Non-pigmented ciliary epithelial cell (primary cell): ENCODE measurements at places on chromosomes 5 and 9.

GRCh38 chr9:128607642-128608350 lies 48.9 kb downstream of the DYNC2I2 start:
- no peak for DNase-seq

- no peak for DNase-seq
These were observed 115.7 kb upstream of the S1PR3 start for GRCh38 chr9:88875400-88876120.

- no peak for DNase-seq
These were observed 13.3 kb upstream of the MRPS30 start for GRCh38 chr5:44795496-44795895.

- DNase-seq: no peak
These were observed 68.6 kb downstream of the ERMP1 start for GRCh38 chr9:5764130-5764868.

- DNase-seq: no peak
These were observed 419.9 kb downstream of the MAN2A1 start for GRCh38 chr5:110109667-110110066.

DNA sequence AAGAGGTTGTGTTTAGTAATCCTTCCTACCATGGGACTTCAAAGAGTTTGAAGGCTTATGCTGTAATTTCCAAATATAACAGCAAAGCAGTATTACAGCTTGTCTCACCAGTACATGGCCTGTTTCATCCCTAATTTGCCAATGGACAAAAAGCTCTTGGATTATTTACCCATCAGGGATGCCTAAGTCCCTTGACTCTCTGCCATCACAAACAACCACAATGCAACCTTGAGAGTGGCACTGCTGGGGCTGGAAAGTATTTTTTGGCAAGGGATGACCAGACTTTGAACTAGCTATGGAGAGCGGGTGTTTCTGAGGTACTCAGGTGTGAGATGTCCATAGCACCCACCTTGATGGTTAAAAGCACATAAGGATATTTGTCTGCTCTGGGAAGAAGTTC lies 9.1 kb downstream of the MAMDC2 start:
- DNase-seq: no peak

- DNase-seq: no peak
These were observed 100.2 kb upstream of the TBCA start for GRCh38 chr5:77876316-77876715.

GRCh38 chr5:891117-891836 lies 1.3 kb downstream of the BRD9 start:
- no peak for DNase-seq

- no peak for DNase-seq
These were observed 243.6 kb downstream of the FANCC start for GRCh38 chr9:95073918-95074317.

DNA sequence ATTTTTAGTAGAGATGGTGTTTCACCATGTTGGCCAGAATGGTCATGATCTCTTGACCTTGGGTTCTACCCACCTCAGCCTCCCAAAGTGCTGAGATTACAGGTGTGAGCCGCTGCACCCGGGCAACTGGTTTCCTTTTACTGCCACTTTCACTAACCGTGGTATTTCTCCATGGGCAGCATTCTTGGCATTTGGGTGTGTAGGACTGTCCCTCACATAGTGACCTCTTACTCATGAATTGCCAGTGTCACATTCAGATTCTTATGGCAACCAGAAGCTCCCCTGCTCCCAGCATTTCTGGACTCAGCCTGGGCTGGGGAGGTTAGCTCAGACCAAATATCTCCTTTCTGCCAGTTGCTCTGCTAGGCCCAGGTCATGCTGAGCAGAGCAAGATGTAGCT lies 50.1 kb downstream of the FOXI1 start:
- DNase-seq: no peak

DNA sequence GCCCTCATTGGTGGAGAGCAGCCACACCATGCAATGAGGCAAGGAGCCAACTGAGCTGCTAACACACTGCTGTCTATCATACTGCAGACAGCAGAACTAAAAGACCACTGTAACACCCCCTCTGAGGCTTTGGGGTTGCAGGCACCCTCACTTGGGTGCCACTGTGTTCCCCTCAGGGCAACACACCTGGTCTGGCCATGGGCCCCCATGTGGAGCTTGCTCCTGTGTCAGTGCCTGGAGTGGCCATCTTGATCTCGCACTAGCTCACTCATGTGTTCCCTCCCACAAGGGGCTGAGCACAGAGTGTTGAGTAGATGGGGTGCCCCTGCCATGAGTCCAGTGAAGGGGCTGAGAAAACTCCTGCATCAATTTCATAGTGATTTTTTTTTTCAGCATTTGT lies 532.4 kb upstream of the FTMT start:
- no peak for DNase-seq

DNA sequence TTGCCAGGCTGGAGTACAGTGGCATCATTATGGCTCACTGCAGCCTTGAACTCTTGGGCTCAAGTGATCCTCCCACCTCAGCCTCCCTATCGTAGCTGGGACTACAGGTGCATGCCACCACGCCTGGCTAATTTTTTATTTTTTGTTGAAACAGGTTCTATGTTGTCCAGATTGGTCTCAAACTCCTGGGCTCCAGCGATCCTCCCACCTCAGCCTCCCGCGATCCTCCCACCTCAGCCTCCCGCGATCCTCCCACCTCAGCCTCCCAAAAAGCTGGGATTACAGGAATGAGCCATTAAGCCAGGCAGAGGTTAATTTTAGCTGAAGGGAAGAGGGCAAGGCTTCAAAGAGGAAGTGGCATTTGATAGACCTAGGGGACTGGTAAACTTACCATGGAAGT lies 32.8 kb upstream of the CCNB1 start:
- DNase-seq: no peak

DNA sequence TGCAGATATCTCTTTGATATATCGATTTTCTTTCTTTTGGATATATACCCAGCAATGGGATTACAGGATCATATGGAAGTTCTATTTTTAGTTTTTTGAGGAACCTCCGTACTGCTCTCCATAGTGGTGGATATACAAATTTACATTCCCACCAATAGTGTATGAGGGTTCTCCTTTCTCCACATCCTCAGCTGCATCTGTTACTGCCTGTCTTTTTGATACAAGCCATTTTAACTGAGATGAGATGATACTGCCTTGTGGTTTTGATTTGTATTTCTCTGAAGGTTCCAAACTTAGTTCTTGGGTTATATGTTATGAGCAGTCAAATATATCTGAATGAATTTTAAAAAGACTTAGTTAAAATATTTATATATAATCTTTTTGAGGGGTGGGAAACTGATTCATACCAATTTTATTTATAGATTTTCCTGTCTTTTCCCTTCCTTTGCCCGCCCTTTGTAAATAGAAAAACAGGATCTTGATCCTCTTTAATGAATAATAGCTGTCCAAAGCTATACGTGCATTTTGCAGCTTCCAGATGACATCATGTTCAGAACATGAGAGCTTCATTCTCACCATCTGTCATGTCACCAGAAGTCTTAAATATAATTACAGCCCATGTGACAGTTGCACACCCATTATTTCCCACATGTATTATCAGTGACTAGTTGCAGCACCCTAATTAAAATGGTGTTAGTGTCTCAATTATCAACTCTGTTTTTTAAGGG lies 6.2 kb upstream of the ARHGEF28 start:
- no peak for DNase-seq

DNA sequence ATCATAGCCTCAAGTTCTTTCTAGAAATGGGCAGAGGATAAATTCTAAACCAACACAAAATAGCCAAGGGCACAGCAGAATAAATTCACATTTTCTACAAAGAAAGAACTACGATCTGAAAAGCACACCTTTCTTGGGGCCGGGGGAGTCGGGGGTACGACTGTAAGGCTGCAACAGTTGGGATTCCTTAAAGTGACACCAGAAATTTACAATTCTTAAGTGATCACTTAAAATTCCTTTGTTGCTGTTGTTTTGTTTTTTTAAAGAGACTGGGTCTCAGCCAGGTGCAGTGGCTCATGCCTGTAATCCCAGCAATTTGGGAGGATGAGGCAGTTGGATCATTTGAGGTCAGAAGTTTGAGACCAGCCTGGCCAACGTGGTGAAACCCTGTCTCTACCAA lies 95.8 kb downstream of the CDK5RAP2 start:
- DNase-seq: no peak

- DNase-seq: no peak
These were observed 127.6 kb upstream of the SLC25A48 start for GRCh38 chr5:135706893-135707292.

DNA sequence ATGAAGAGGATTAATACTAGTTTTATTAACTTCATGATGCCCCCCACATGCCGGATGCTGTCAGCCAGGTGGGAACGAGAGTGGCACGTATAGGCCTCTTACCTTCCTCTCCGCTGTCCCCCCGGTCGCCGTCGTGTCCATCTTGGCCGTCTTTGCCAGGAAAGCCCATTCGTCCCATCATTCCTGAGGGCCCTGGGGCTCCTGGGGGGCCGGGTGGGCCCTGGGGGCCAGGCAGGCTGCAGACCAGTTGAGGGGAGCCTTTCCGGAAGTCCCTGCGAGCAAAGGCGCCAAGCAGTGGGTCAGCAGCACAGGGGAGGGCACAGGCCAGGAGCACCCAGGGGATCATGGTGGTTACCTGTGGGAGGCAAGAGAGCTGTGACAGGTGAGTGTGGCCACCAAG lies 15.8 kb downstream of the C1QTNF2 start:
- DNase-seq: no peak

- no peak for DNase-seq
These were observed 185.0 kb downstream of the CSNK1G3 start for GRCh38 chr5:123696921-123697341.

DNA sequence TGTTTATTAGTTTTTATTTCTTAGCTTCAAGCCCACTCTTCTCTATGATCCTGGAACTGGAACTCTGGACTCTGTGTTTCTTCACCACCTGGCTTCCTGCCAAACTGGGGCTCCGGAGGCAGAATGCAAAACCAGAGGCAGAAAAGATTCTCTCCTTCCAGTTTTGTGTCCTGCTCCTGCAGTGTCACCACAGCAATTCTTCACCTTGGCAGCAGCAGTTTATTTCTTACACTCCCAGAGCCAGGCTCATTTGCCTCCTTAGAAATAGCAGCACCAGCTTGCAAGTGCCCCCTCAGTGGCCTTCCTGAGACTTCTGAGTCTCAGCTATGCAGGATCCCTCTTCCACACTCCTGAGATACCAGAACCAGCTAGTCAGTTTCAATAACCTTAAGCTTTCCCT lies 26.7 kb upstream of the CAMK4 start:
- DNase-seq: no peak

DNA sequence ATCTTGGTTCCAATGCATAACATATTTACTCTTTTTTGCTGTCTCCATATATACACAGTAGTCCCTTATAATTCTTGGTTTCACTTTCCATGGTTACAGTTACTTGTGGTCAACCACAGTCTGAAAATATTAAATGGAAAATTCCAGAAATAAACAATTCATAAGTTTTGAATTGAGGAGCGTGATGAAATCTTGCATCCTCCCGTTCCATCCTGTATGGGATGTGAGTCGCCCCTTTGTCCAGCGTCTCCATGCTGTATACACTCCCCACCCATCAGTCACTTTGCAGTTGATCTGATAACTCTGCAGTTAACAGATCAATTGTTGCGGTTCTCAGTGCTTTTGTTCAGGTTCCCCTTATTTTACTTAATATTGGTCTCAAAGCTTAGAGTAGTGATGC lies 11.5 kb upstream of the FAF2 start:
- DNase-seq: peak; percentile 42

- no peak for DNase-seq
These were observed 45.3 kb downstream of the OR2K2 start for GRCh38 chr9:111284703-111285102.

- no peak for DNase-seq
These were observed 559.6 kb upstream of the ACO1 start for GRCh38 chr9:31824860-31825259.

DNA sequence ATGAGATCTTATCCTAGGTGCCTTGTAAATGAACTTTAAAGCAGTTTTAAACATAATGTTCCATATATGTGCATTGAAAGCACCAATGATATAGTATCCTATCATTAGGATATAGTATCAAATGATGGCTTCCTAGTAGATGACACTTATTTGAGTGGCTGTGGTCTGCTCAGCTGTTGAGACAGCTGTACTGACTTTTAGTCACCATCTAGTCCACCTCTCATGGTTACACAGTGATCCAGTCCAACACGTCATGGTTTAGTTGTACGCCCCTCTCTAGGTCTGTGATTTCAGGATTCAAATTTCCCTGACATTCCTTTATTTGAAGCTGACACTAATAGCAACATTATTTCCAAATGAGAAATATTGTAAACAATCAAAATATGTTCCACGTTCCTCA lies 127.3 kb upstream of the TUT7 start:
- DNase-seq: no peak

GRCh38 chr9:80507611-80508010 lies 935.8 kb downstream of the TLE4 start:
- DNase-seq: no peak

DNA sequence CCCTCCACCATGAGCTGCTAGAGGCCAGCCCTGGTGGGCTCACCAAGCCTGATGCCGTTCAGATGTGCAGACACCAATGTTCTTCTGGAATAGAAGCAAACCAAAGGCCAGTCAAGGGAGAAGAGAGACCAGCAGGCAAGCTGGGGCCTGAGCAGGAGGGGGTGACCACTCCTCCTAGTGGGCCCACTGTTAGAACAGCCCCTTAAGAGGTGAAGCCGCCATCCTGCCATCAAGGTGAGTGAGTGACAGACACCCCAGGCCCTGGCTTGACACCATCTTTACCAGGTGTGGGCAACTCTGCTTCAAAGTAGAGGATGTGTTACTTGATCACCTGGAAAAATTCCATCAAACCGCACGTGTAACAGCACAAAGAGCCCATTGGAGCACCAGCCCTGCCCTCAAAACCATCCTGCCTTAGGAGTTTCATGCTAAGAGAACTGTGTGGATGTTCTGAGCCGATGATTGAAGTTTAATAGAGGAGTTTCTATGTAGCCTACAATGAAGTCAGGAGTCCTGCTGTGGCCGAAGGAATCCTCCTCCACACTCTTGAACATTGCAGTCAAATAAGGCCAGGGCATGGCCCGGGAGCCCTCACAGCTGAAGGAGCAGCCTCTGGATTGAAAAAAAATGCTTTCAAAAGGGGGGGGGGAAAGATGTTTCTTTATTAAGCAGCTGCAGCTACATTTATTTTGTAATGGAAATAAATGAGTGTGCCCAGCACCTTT lies 20.8 kb downstream of the AMBP start:
- DNase-seq: no peak

DNA sequence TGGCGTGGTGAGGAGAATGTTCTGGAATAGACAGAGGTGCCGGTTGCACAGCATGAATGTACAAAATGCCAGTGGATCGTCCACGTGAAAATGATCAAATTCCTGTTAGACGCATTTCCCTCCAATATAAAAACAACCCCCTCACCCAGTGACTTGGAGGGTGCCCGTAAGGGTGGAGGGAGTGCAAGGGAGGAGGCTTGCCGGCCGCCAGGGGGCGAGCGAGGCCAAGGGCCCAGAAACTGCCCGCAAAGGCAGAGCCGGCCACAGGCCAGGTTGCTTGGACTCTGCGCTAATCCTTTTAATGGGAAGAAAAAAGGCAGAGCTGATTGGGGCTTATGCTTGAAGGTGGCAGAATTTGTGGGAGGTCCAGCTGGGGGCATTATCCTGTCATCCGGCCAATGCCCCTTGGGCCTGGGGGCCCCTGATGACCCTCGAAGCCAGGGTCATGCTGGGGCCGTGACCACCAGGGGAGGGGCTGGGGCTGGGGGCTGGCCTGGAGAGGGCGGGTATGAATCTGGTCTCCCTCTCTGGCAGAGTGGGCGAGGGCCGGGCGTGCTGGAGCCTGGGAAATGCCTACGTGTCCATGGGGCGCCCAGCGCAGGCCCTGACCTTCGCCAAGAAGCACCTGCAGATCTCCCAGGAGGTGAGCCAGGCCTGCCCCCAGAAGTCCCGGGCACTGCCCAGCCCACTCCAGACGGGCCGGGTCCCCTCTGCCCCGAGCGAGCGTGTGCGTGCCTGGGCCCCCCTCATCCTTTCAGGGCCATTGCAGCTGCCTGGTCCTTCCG lies 12.0 kb downstream of the GPSM1 start:
- no peak for DNase-seq
